Activated T-cell treated with anti-CD3 and anti-CD28 coated beads, Interleukin-2, amount 50 U/mL, for 4 hours (primary cell): ENCODE measurements at places on chromosomes 2 and 18. TPM values are rescaled to one million over a fixed set of nuclear protein-coding genes. Genes with fewer than 3 reads are reported as not detected.

DNA sequence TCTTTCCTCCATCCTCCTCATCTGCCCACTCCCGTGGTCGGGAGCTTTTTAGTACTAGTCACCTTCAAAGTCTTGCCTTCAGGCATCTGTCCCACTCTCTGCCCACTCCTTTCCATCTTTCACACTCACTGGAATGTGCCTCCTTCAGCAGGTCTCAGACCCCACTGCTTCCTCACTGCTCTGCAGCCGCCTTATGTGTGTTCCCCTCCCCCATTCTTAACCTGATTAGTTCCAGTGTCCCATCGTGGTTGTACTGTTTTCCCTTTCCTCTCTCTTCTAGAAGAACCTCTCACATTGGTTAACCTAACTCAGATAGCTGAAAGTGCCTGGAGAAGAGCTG lies 3.0 kb downstream of the ARMC9 start:
- no peak for DNase-seq

DNA sequence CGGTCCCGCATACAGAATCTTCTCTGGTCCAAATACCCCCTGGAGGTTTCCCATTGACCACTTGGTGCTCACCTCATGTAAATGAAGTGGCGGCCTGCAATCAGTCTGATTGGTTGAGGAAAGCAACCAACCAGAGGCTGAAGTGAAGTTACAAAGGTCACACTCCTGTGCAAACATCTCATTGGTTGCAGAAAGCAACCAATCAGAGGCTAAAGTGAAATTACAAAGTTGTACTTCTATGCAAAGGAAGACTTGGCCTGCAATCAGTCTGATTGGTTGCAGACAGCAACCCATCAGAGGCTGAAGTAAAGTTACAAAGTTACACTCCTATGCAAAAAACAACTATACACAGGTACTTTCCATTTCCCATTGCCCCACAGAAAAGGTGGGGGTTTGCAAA lies 2.5 kb upstream of the SP100 start:
- no peak for DNase-seq

NPPC gene
- 0.79 TPM for total RNA-seq

DNA sequence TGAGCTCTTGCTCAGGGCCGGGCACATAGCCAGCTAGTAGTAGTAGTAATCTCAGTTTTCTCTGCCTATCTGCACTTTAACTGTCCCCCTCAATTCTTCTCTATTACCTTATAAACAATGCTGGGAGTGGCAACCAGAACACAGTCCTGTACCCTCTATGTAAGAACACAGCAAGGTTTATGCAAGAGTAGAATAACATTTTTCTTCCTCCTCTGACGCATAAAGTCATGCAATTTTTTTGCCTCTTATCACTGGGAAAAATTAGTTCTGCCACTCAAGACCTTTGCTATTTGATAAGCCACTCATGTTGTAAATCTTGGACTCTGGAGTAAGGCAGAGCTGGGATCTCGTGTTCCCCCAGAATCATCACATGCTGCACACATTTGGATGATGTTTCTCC lies 200.7 kb upstream of the SOX11 start:
- no peak for DNase-seq

SLC4A5 gene
- 1.4 TPM for total RNA-seq

DNA sequence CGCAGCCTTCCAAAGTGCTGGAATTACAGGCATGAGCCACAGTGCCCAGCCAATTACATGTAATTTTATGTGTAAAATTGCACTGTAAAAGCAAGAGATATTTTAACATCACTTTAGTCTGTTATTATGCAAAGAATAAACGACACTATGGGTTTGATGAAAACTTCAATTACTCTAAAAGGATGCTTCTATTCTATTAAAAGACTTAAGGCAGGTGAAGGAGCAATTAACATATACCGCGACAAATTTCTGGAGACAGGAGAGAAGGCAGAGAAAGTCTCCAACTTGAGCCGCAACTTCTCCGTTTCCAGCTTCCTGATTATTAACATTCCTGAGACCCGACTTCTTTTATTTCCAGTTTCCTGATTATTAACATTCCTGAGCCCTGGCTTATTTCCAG lies 53.7 kb downstream of the FAM210A start:
- no peak for DNase-seq

- no peak for DNase-seq
Measured at GRCh38 chr18:42654556-42654955, 460.9 kb downstream of the RIT2 start.

DNA sequence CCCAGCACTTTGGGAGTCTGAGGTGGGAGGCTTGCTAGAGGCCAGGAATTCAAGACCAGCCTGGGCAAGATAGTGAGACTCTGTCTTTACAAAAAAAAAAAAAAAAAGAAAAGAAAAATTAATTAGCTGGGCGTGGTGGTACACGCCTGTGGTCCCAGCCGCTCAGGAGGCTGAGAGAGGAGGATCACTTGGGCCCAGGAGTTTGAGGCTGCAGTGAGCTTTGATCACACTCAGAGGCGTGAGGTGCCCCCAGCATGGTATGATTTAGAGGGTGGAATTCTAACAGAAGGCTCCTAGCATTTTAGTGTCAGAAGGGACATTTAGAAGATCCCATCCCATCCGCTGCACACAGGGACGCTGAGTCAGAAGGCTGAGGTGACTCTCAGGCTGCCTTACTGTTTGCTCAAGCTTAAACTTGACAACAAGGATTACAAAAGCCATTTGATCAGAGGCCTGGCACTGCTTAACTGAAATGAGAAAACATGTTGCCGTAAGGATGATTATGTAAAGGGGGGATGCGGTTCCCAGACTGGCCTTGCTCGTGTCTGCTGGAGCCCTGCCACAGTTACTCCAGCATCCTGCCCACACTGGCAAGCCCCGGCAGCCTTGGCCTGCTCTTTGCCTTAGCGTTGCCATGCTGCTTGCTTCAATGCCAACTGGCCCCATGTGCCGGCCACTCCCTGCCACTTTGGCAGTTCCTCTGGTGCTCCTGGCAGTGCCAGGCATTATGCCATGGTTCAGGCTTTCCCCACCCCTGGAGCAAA lies 45.6 kb upstream of the SLC1A4 start:
- no peak for DNase-seq

SLC16A14 gene
- 0.74 TPM for total RNA-seq

CFAP65 gene
- not detected for total RNA-seq

- DNase-seq, result no peak
Measured at GRCh38 chr18:45548614-45549013, 66.7 kb upstream of the SLC14A2 start.

SLC4A3 gene
- 0.15 TPM for total RNA-seq

CPO gene
- total RNA-seq, result not detected

GRCh38 chr2:27182346-27182745 lies 29.5 kb upstream of the ATRAID start:
- DNase-seq, result no peak

PDE1A gene
- total RNA-seq, result not detected

GRCh38 chr2:221166292-221166691 lies 405.8 kb downstream of the EPHA4 start:
- DNase-seq, result no peak

GRCh38 chr2:21052044-21052443 lies 8.2 kb upstream of the APOB start:
- DNase-seq, result no peak

KCNG2 gene
- not detected for total RNA-seq

GKN1 gene
- not detected for total RNA-seq

DNA sequence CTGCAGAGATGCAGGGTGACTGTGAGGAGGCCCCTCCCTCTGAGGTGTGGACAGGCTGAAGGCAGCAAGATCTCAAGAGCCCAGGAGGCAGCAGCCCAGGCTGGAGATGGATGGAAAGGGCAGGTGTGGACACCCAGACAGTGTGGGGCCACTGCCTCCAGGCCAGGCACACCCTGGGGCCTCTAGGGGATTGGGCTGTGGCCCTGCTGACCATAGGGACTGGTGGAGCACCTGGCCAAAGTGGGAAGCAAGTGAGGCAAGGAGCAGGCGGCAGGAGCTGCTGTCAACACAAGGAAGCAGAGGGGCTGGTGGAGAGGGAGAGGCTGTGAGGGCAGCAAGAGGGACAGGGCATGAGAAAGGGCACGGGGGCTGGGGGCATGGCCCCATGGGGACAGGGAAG lies 10.8 kb downstream of the SNED1 start:
- no peak for DNase-seq

DNA sequence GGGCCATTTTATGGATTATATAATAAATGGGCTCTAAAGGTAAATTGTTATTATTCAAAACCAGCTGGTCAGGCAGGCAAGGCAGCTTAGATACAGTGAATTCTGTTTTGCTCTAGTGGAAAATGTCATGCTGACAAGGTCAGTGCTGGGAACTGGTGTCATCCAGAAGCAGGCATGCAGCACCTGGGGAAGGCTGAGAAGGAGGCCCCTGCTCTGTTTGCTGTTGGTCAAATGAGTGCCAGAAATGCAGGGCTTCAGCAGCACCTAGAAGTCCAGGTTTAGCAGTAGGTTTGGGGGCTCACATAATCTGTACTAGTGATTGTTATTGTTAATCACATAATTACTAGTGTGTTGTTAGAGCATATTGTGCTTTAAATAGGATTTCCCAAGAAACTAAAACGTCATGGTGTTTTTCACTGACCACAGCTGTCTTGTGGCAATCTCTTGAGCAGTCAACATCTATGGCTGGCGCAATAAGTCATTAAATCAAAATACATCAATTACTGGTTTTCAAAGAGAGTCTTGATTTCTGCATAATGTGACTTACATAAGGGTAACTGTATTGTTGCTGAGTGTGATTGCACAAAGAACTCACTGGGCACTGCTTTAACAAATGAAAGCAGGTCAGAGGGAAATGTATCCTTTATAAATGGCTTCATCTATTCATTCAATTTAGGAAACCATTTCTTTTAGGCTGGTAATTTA lies 99.1 kb downstream of the MYO3B start:
- DNase-seq, result no peak

DNA sequence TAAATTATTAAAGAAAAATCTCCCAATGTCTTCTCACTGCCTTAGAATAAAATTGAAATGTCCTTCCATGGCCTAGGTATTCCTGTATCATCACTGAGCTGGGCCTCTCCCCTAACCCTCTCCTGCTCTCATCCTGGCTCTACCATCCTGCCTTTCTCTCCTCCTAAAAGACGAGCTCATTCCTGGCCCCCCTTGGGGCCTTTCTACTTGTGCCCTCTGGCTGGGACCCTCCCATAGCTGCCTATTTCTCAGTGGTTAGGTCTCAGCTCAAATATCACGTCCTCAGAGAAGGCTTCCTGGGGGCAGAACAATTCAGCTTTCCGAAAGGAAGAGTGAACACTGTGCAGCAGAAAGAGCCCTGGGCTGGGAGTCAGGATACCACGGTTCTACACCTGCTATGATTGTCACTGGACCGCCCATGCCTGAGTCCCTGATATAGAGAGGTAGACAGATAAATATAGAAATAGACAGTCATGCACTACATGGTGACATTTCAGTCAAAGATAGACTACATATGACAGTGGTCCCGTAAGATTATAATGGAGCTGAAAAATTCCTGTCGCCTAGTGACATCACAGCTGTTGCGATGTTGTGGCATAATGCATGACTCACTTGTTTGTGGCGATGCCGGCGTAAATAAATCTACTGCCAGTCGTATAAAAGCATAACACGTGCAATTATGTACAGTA lies 9.4 kb downstream of the DNPEP start:
- DNase-seq, result no peak

DNA sequence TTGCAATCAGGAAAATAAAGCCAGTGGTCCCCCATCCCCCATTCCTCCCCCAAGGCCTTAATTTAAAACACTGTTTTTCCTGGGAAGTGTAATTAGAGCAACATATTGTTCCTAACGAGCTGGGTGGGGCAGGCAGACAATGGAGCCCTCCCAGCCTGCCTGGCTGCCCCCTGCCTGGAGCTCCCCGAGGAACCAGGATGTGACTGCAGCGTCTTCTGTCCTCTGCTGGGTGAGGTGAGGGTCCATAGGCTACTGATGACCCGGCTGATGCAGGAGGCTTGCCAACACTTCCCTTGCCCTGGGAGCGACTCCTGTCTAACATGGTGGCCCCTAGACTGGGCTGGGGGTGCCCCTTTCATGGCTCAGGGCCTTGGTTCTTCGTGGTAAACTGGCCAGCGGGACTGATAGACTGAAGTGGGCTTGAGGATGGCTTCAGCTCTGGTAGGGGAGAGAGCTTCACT lies 152.4 kb downstream of the DYSF start:
- no peak for DNase-seq

FNDC4 gene
- not detected for total RNA-seq
